ENCODE measurements at places on chromosomes 7 and 10. TPM values are rescaled to one million over a fixed set of nuclear protein-coding genes. Genes with fewer than 3 reads are reported as not detected.

Gene DYNC1I1
- 37.0 TPM for total RNA-seq

DNA sequence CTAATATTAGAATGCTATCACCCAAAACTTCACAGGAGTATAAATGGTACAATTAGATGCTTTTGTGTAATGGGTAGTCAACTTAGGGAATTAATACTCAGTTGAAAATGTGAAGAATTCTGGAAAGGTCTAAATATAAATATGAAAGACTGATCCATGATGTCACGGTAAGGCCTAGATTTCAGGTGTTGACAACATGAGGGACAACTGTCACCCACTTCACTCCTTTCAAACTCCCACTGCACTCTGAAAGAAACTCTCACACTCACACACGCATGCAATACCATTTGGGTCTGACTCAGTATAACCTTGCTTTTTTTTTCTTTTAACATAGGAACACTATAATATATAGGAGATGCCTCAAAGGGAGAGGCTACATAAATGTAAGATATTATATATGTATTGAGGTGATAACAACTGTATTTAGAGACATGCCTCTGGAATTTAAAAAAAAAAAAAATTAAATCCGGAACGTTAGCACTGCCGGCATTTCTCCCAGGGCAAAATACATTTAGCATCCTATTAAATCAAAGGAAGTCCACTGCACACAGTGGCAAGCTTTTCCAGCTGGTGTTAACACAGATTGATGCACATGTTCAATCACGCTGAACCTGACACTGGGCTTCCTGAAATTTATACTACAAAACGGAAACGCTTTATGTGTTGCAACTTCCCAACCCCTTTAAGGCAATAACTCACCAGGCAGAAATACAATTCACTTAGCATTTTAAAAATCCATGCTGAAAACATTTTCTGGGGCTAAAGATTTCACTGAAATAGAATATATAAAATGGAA is 74.9 kb downstream of the RSU1 start:
- DNase-seq: no peak

Gene AFAP1L2
- 13.5 TPM for total RNA-seq

Gene JAKMIP3
- 0.16 TPM for total RNA-seq

DNA sequence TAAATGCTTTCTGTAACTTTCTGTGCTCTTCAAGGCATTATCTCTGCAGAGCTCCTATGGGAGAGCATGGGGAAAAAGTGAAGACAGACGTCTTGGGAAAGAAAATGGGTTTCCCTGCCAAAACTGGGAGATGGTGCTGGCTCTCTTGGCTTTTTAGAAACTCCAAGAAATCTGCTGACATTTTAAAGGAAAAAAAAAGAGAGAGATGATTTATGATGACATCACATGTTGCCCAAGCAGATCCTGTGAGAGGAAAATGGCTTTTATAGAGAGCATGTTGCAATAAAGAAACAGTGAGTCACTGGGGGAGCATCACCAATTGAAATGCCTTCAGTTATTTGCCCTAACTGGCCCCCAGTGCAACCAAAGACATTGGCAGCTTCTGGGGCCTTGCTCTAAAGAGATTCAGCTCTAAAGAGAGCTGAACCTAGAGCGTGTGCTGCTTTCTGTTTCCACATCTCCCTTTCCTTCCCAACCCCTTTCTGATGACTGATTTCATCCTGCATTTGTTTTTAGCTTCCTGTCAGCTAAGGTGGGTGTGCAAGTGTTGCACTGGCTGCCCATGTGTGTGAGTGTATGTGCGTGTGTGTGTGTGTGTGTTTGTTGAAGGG is 37.7 kb downstream of the LRMDA start:
- peak; percentile 13 for DNase-seq

Gene PVRIG
- total RNA-seq: 4.3 TPM

Gene GPR15LG
- total RNA-seq: 480 TPM

DNA sequence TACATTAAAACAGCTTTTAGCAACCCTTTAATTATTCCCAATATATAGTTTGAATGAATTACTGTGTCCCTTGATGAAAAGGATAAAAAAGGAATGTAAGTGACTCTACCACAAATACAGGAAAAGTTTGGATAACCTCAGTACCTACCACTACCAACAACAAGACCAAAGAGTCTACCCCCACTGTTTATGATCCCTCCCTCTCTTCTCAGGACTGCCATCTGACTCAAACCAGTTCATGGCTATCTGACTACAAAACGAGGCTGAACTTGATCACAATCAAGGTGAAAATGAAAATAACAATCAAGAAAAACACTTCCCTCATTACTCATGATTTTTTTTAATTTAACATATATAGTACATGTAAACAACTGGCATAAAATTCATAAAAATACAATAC is 108.7 kb downstream of the DPY19L1 start:
- no peak for DNase-seq

GRCh38 chr7:6530626-6531491 is 20.4 kb downstream of the GRID2IP start:
- peak; percentile 67 for DNase-seq

DNA sequence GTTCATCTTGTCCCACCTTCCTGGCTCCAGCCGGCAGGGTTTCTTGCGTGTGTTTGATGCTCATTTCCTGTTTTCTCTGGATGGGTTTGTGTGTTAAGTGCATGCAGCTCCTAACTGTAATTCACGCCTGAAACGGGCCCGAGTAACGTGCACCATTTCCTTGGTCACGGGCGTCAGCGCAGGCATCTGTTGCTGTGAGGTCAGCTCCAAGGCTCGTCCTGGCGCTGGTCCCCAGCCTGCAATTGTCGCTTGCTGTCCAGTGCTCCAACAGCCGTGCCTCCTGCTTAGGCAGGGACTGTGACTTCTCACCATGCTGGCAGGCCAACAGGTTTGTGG is 201.1 kb downstream of the GLRX3 start:
- no peak for DNase-seq

Gene ZNF277
- total RNA-seq: 22.7 TPM

DNA sequence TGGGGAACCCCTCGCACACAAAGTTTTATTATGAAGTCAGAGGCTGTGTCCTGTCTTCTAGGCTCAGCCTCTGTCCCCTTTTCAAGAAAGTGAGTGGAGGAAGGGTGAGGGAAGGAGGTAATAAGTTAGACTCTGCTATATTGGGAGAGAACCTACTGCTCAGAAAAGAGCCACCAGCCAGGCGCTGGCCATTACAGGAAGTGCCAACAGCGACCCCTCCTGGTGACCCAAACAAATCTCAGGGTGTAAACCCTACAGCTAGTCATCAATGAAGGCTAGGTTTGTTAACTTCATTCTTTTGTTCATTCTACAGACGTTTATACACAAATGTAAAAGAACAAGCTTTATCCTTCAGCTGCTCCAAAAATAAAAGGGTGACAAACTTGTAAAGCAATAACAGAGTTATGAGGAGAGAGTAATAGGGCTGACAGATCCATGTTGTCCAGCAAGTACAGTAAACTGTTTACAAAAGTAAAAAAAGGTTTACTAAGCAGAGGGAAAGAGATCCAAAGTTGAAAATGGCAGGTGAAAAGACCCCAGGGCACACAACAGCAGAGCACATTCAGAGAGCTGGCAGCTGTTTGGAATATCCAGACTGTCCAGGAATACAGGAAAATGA is 82.7 kb downstream of the FAM204A start:
- peak; percentile 47 for DNase-seq

Gene FXYD4
- not detected for total RNA-seq

- no peak for DNase-seq
Observed at GRCh38 chr7:25549271-25549921, 321.1 kb upstream of the NPVF start.

Gene CDC14C
- not detected for total RNA-seq

DNA sequence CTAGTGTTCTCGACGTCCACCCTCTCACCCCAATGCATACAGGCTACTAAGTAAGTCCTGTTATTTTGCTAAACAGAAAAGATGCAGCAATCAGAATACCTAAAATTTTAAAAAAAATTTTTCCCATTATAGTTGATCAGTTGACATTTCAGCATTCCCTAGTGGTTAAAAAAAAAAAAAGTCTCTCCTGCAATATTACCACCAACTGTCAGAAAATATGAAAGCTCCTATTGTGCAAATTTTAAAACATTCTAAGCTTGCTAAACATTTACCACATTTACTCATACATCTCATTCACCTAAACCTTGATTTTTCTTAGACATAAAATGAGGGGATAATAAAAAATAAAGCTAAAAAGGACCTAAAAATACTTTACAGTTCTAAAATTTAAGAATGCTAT is 165.6 kb downstream of the AVL9 start:
- no peak for DNase-seq

Gene RBP3
- not detected for total RNA-seq

Gene ARMS2
- not detected for total RNA-seq

DNA sequence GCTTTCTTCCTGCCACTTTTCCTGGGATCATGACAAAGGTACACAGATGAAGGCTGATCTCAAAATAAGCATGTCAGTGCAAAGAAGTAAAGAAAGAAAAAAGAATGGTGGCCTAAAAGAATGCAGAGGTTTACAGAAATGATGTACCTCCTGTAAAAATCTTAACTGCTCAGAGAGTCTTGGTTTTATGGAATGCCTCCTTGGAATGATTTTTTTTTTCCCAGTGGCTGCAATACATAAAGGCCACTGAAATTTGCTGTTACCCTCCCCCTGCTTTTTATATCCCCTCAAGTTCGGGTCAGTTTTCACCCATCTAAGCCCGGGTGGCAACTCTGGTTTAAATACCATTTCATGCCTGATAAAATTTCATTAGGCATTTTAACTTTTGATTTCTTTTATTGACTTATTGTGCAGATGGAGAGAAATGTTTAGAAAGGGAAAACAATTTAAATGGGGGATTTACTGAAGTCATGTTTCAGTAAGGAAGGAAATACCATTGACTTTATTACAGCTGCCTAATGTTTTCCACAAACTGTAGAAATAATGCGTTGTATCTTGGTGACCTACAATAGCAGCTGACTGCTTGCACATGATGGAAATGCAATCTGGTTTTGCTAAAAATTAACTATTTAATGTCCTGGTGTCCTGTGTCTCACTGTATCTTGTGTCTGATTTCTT is 102.5 kb downstream of the SAMD9 start:
- DNase-seq: no peak

Gene ANKRD61
- total RNA-seq: not detected

Gene PHKG1
- 1.6 TPM for total RNA-seq

Gene GRM8
- 0.68 TPM for total RNA-seq

All from transverse colon (tissue), 4 donors.